Stimulated activated CD8-positive, alpha-beta memory T cell treated with anti-CD3 and anti-CD28 coated beads, Interleukin-15, amount 100 ng/mL, for 48 hours (primary cell): ENCODE measurements at places on chromosomes 6 and 20.

- no peak for DNase-seq
Measured at GRCh38 chr6:34302929-34303328, 54.1 kb upstream of the SMIM29 start.

DNA sequence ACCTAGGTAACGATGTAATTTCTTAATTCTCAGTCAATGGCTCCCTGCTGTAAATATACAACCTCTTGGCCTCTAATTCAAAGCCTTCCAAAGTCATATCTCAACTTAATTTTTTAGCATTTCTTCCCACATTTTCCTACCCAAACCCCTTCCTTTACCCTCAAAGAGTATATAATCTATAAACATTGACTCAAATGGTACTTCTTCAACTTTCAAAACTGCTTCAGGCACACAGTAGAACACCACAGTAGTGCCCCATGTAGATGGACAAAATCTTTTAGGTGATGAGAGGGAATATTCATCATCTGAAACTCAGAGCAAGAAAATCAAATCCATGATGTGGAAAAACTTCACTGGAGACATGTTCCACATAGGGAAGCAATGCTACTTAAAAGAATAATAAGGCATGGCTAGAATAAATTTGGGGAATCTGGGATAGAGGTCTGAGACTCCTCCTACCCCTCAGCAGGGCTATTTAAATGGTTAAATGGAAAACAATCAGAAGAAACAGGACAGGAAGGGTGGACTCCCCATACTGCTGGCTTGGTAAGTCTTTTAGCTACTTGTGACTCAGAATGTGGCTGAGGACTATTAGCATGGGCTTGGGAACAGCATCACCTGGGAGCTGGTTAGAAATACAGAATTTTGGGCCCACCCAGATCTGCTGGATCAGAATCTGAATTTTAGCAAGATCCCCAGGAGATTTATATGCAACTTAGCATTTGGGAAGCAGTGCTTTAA, 6.4 kb downstream of the SLC22A2 start:
- DNase-seq = no peak

DNA sequence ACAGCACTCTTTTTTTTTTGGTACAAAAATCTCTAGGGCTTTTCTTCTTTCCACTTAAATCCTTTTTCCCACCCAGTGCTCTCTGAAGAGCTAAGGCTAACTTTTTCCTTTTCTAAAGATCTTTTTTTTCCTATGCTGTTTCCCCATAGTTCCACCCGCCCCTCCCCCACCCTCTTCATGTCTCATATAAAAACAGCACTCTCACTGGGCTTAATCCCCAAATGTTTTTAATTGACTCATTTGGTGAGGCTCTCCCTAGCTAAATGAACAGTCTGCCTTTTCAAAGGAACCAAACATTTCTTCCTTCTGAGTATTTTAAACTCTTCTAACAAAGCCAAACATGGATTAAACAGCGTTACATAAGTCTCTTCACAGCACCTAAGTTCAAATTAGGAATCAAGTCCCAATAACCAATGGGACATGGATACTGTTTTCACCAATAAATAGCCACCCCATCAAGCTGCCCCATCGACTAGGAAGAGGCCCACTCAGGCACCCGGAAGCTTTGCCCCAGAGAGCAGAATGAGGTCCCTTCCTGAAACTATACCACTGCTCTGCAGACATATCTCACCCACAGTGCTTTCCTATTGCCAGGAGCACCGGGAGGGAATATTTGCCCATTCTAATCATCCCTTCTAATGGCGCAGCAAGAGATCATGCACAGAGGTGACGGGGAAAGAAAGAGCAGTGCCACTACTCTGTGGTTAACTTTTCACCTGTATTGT, 63.7 kb downstream of the ATXN1 start:
- no peak for DNase-seq

GRCh38 chr6:14876778-14877613, 368.9 kb upstream of the JARID2 start:
- no peak for DNase-seq
